NCI-H526 treated with DMSO at 0.1 percent for 48 hours (cell line): ENCODE measurements at places on chromosomes 4 and X.

- no peak for DNase-seq
Observed at GRCh38 chr4:105281124-105281415, 134.4 kb downstream of the TET2 start.

DNA sequence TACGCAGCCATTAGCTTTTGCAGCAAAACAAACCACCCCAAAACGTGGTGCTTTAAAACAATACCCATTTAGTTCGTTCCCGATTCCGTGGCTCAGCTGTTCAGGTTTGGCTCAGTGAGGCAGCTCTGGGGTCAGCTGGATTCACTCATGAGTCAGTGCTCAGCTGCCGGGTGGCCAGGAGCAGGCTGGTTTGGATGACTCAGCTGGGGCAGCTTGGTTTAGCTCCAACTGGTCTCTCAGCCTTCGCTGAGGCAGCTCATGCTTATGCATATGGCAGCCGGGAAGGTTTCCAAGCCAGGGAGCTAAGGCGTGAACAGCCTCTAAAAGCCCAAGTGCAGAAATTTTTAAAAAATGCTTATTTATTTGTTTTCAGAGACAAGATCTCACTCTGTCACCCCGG is 13.3 kb upstream of the CD99 start:
- DNase-seq = no peak

- no peak for DNase-seq
Observed at GRCh38 chrX:42117318-42117717, 194.0 kb upstream of the CASK start.

- no peak for DNase-seq
Observed at GRCh38 chr4:146158036-146158745, 17.3 kb upstream of the LSM6 start.

GRCh38 chr4:85368932-85369331 is 106.0 kb upstream of the ARHGAP24 start:
- DNase-seq = no peak
